ENCODE measurements at places on chromosomes 6 and 20. TPM values are rescaled to one million over a fixed set of nuclear protein-coding genes. Genes with fewer than 3 reads are reported as not detected.

Gene SYCP2L
- 6.4 TPM for total RNA-seq

Gene BPIFA1
- total RNA-seq, result not detected

Gene NKAIN2
- not detected for total RNA-seq

Gene ARID1B
- 75.4 TPM for total RNA-seq

- DNase-seq, result no peak
- H3K4me1 ChIP-seq, result no peaks in the 10 kb centered on the region
- H3K4me3 ChIP-seq, result no peak overlapping the region
- H3K36me3 ChIP-seq, result no peaks in the 10 kb centered on the region
- no peaks in the 10 kb centered on the region for H3K27me3 ChIP-seq
These were observed 47.7 kb upstream of the SNX9 start for GRCh38 chr6:157775376-157775775.

DNA sequence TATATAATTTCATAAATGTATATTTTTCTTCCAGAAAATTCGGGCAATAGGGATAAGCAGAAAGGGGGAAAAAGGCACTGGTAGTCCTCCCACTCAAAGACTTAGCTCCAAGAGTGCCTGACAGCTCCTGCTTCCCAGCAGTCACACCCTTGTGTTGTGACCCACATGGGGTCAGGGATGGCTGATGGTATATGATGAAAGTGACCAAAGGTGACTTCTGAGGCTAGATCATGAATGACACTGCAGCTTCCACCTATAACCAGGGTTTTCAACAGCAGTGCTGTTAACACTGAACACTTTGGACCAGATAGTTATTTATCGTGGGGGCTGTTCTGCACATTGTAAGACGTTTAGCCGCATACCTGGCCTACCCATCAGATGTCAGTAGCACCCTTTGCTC lies 22.3 kb downstream of the FAM50B start:
- no peak for DNase-seq
- no peak overlapping the region for H3K27ac ChIP-seq
- H3K36me3 ChIP-seq, result no peaks in the 10 kb centered on the region

DNA sequence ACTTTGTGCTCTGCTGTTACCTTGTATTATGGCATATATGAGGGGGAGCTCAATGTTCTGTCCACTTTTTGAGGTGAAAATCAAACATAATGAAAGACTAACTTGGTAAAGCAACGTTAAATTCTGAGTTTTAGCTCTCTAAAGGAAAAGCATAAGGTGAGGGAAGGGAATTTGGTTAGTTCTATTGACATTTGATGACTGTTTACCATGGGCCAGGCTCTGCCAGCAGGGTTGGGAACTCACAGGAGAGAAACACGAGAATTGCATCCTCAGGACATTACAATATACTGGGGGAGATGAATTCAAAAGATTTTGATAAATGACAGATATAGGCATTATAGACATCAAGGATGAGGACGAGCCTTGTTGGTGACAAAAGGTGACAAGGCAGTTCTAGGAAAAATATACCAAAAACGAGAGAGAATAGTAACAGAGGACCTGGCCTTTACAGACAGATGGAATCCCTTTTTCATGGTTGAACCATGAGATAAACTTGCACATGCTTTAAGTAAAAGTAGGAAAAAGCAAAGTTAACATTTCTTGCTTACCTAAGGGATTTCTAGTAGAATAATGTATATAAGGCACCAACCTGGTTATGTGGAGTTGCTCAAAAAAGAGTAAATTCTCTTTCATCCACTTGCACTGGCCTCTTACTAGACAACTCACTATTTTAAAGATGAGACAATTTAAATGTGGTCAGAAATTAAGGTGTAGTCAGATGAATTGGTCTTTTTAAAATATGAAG lies 191.4 kb downstream of the NKAIN2 start:
- H3K27ac ChIP-seq, result no peak overlapping the region
- no peaks in the 10 kb centered on the region for H3K36me3 ChIP-seq
- H3K4me1 ChIP-seq, result no peaks in the 10 kb centered on the region

DNA sequence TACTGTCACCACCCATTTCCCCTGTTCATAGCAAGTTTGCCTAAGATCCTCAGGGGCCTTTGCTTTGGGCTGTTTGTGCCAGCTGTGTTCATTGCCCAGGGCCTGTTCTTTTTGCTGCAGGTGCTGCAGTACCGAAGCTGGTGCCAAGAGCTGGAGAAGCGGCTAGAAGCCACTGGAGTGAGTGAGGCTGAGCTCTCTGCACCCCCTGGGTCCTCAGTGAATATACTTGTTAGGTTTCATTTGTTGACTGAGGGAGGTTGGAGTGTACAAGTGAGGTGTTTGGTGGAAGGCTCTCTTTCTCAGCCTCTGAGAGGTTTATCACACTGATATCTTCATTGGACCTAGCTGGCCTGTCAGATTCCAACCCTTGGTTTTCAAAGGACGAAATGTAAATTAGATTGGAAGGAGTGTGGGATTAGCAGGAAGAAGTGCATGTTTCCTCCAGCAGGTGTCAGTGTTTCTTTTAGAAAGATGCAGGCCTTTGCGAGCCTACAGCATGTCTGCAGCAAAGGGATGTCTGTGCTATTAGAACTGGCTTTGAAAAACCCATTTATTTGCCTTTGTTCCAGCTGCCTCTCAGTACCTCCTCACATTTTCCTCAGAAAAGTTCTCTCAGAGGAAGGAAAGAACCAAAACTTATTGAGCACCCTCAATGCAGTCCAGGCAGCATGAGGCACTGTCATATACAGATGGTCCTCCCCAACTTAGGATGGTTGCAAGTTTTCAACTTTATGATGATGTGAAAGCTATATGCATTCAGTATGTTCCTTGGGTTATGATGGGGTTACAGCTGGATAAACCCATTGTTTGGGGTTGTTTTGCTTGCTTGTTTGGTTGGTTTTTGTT lies 8.3 kb downstream of the CEP250 start:
- H3K27ac ChIP-seq, result no peak overlapping the region
- peak; percentile 41 for DNase-seq
- H3K27me3 ChIP-seq, result no peaks in the 10 kb centered on the region
- peaks cover 18% of the 10 kb centered on the region for H3K4me1 ChIP-seq

GRCh38 chr6:170034294-170034693 lies 256.6 kb downstream of the DLL1 start:
- no peak overlapping the region for H3K4me3 ChIP-seq
- no peak overlapping the region for H3K27ac ChIP-seq
- no peak for DNase-seq
- no peaks in the 10 kb centered on the region for H3K27me3 ChIP-seq
- no peaks in the 10 kb centered on the region for H3K4me1 ChIP-seq

- H3K4me1 ChIP-seq, result no peaks in the 10 kb centered on the region
- no peak overlapping the region for H3K27ac ChIP-seq
- H3K27me3 ChIP-seq, result no peaks in the 10 kb centered on the region
- no peak overlapping the region for H3K4me3 ChIP-seq
These were observed 40.7 kb downstream of the PHACTR2 start for GRCh38 chr6:143718472-143718871.

All from astrocyte (in vitro differentiated cells and primary cell).